ENCODE measurements at places on chromosomes 16 and 17.

DNA sequence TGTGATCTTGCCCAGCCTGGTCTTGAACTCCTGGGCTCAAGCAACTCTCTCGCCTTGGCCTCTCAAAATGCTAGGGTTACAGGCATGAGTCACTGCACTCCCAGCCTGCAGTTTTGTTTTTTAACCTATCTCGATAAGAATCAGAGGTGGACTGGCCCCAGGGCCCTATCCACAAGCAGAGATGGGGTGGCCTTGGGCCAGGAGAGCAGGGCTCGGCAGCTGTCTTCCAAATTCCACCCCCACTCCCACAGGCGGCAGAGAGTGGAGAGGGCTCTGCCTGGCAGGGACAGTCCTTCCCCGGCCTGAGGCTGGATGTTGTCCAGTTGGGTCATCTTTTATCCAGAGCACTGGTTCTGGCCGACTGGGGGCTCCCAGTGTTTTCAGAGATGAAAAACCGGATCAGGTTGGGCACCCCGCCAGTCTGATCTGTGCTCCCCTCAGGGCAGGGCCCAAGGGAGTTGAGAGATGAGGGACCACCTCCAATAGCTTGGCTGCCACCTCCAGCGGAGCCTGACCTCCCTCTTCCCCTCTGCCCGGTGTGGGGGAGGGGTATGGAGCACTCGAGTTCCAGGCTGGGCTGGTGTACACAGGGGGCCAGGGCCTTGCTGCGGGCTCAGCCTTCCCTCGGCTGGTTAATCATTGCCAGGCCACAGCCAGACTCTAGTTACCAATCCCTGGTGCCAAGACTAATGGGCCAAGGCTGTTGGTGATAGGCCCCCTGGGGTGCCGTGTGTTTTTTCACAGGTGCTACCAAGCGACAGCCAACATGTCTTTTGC is 30.3 kb upstream of the MYO15B start:
- DNase-seq: no peak

DNA sequence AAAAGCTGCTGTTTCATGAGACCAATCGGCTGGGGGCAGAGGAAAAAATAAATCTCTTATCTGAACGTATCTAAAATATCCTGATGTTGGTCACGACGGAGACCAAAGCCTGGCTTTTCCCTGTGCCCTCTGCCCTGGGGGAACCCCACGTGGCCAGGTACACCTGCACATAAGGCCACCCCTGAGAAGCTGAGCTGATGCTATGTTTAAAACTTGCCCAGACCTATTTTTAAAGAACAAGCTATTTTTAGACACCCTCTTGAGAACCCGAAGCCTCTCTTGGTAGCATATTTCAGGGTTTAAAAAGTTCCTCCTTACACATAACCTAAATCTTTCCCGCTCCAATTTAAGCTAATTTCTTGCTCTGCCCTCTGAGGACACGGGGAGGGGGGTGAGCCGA is 210.4 kb downstream of the GSG1L start:
- DNase-seq: no peak

DNA sequence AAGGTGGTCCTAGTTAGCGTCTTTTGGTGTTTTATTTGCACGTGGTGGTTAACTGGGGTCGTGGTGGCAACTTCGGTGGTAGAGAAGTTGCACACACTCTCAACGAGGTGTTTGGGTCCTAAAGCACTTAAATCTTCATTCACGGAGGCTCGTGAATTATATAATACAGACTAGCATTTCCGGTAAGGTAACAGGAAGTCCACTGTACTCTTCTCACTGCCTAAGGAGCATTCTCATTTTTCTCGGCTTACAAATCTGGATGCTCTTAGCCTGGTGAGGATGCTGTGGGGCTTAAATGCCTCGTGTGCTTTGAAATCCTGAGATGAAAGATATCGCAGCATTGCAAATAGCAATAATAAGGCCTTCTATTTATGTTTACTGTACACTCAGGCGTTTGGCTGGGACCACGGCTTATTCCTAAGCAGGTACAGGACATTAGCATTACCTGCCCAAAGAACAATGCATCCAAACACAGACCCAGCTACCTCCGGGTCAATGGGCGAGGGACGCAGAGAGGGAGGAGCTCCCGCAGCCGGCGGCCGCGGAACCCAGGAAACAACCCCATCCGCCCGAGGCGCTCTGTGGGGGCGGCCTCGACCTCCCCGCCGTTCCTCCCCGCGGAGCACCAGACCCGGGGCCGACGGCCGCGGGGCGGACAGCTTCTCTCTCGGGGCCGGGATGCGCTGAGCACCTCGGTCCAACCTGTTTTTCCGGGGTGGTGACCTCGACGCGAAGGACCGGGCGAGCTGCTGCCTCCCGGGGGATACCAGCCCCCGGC is 856 bp downstream of the DNAJA2 start:
- DNase-seq: peak; percentile 65

DNA sequence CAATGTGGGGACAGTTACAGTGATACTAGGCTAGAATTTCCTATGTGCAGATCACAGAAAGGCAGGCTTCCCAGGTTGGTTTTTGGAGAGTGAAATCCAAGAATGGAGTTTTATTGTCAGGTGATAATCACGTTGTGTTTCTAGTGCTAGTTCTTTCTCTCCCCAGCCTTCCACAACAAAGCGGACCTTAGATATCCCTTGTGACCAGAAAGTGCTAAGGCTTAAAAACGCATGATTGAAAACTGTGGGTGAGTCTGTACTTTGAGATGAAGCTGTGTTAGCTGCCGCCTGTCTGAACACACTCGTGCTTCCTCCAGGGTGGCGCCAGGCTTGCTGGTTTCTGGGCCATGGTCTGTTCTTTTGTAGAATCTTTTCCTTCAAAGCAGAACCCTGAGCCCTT is 52.1 kb downstream of the BANP start:
- no peak for DNase-seq

GRCh38 chr16:17358355-17358754 is 112.4 kb downstream of the XYLT1 start:
- DNase-seq: peak; percentile 48

- no peak for DNase-seq
Measured at GRCh38 chr16:66278111-66278531, 88.4 kb upstream of the CDH5 start.

- DNase-seq: no peak
Measured at GRCh38 chr16:9763505-9763904, 418.7 kb downstream of the GRIN2A start.

GRCh38 chr16:77171745-77172635 is 19.0 kb upstream of the MON1B start:
- peak; percentile 69 for DNase-seq

- DNase-seq: no peak
Measured at GRCh38 chr16:30619638-30620037, 9.4 kb upstream of the ZNF689 start.

- DNase-seq: no peak
Measured at GRCh38 chr16:85969591-85969990, 70.6 kb downstream of the IRF8 start.

GRCh38 chr16:27286451-27286850 is 17.9 kb upstream of the NSMCE1 start:
- no peak for DNase-seq

- no peak for DNase-seq
Measured at GRCh38 chr16:57672416-57672815, 4.3 kb downstream of the ADGRG3 start.

DNA sequence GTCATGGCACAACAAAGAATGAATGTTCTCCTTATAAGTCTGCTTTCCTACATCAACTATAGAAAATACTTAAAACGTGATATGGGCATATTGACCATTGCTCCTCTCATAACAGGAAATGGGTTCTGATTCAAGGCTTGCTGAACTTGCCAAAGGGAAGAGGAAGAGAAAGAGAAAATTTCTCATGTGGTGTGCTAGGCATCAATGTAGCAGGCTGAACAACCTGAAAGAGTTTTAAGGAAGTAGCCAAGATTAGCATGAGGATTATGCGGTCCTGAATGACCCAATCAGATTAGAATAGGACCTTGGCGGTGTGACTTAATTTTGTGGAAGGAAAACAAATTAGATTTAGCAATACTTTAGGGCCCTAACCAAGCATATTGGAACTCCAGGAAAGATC is 617.7 kb upstream of the CDH11 start:
- DNase-seq: peak; percentile 11

DNA sequence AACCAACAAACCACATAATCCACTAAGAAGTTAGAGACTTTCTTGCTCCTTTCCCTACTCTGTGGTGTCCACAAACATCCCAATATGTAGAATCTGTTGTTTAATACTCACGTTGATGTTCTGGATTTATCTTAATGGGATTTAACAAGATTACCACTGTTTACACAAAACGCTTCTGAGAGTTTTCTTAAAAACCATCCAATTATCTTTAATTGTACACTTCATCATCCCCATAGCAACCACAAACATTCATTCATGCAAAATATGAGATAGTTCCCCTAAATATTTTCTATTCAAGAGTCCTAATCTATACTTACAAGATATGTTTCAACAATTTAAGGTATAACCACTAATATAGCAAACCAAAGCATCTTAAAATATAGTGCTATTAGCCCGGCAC is 76.5 kb upstream of the CLEC18B start:
- DNase-seq: no peak

GRCh38 chr17:66579556-66579955 is 255.4 kb upstream of the CACNG5 start:
- DNase-seq: no peak

DNA sequence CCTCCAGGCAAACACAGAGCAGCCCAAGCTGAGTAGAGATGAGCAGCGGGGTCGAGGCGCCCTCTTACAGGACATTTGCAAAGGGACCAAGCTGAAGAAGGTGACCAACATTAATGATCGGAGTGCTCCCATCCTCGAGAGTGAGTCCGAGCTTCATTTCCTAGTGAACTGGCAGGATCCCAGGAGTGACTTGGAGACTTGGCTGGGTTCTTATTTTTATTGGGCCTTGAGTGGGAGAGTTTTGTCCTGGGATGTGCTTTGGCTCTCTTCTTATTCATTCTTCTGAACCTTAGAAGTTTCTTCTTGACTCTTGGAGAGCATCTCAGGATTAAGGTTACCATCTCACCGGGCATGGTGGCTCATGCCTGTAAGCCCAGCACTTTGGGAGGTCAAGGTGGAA is 27.2 kb upstream of the CDC6 start:
- DNase-seq: no peak

GRCh38 chr17:29705386-29705785 is 82.7 kb upstream of the CORO6 start:
- no peak for DNase-seq

DNA sequence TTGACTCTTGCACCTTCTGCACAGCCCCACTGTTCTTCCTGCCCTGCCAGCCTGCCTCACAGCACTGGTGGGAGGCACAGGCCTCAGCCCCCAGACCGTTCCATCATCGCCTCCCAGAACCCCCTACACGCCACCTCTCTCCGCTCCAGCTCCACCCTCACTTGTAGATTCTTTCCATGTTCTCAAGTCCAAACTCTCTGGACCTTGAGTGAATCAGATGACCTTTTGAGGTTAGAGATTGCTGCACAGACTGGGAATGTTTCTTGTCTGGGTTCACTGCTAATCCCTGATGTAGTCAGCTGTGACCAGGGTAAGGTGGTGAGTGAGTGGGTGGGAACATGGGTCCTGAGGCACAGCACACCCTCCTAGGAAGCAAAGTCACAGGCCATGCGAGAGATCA is 272.4 kb downstream of the IRF8 start:
- DNase-seq: no peak

GRCh38 chr16:77225182-77225581 is 26.0 kb downstream of the SYCE1L start:
- DNase-seq: no peak

DNA sequence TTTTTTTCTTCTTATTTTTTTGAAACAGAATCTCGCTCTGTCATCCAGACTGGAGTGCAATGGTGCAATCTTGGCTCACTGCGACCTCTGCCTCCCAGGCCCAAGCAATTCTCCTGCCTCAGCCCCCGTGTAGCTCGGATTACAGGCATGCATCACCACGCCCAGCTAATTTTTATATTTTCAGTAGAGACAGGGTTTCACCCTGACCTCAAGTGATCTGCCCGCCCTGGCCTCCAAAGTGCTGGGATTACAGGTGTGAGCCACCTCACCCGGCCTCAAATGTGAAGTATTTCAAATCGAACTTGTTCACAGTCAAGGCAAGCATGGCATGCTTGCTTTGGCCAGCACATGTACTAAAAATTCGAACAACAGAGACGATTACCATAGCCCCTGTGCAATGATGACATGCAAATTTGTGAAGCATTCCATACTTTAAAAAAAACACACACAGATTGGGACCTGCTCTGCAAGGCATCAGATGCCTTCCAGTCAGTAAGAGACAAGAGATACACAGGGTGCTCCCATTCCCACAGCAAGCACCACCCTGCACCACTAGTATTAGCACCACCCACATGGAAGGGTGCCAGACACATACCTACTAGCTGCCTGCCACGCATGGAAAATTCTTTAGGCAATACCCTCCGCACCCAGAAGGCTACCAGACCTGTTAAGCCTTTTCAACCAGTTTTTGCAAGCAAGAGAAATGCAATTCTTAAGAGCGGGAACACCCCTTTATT is 47.2 kb downstream of the ANKRD11 start:
- DNase-seq: no peak

- DNase-seq: no peak
Measured at GRCh38 chr17:13933441-13934276, 135.6 kb upstream of the COX10 start.

DNA sequence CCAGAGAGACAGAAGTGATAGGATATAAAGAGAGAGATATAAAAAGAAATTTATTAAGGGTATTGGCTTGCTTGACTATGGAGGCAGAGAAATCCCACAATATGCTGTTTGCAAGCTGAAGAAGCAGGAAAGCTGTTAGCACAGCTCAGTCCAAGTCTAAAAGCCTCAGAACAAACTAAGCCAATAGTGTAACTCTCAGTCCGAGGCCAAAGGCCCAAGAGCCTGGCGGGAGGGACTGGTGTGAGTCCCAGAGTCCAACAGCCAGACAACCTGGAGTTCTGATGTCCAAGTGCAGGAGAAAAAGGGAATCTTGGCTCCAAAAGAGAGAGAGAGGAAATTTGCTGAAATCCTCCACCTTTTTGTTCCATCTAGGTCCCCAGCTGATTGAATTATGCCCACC is 30.3 kb upstream of the NACA2 start:
- no peak for DNase-seq

- DNase-seq: no peak
Measured at GRCh38 chr16:27628241-27628942, 78.4 kb downstream of the KATNIP start.

- no peak for DNase-seq
Measured at GRCh38 chr17:80416260-80416939, 1.4 kb downstream of the ENDOV start.

GRCh38 chr17:12789481-12790248 is at the start of gene ARHGAP44:
Gene ARHGAP44, plus strand, starts transcription at chr17:12789498. Its CDS starts 341 bp downstream, at chr17:12789839.
- DNase-seq: no peak

- peak; percentile 46 for DNase-seq
Measured at GRCh38 chr16:61323456-61323855, 712.8 kb downstream of the CDH8 start.

Measured in NB4 (cell line).